Stromal cell of bone marrow (primary cell): ENCODE measurements at places on chromosomes 12 and 14.

DNA sequence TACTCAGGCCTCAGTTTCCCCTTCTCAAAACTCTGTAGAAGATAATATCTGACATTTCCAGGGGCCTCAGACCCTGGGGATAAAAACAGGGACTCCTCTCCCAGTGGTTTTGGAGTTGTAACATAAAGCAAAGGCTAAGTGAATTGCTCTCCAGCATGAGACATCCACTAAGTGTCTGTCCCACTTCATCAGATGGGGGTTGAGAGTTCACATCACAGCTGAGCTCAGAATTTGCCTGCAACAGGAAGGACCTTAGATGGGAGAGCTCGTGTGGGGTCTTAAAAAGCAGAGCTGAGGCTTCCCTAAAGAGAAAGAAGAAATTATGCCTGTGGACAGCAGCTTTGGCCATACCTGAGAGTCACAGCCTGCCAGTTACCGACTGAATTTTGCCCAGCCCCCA lies 61.1 kb downstream of the TBX5 start:
- DNase-seq: no peak

DNA sequence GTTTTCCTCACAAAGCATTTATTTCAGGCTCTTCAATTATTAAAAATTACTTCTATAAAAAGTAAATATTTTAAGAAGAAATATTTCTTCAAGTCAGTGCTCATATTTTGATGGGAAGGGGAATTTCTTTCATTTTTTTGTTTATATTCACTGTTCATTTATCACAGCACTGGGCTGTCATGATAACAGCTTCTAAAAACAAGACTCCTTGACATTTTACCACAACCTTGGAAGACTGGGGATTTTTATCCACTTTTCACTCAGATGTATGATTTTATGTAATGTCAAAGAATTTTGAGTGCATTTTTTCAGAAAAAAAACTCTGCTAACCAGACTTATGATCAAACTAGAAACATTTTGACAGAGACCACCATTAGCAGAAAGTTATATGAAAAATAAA lies 149.7 kb downstream of the PHLDA1 start:
- DNase-seq: no peak

DNA sequence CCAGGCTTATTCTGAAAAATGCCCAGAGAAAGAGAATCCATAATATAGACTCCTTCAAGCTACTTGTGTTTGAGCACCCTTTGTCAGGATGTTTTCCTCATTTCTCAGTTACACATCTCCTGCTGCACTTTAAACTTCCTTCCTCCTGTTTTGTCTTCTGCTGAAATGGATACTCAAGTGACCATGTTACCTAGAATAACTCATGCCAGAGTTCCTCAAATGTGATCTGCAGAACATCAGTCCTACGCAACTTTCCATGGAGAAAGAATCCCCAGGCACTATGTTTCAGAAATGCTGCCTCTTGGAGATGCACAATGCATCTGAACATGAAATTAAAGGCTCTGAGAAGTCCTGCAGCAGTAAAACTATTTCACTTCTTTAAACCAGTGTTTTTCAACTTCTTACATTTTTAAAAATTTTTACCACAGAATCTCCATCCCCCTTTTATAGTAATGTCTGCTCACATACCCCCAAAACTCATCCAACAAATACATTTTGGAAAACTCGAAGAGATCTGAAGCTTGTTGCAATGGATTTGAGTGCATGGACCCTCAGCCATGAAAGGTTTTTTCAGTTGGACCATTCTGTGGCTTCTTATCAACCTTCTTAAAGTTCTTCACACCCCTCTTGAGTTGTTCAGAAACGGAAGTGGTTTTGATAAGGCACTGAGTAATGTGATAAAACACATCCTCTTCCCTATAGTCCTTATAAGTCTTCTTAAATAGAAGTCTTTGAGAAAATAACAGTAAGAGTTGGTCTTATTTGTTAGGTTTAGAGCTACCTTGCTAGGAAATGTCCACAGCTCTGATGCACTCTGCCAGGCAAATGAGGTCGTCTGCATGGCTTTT lies 84.5 kb upstream of the KCNA1 start:
- no peak for DNase-seq

GRCh38 chr14:57686304-57686703 lies 179.6 kb downstream of the SLC35F4 start:
- DNase-seq: peak; percentile 25

GRCh38 chr14:56211084-56211483 lies 92.9 kb downstream of the PELI2 start:
- DNase-seq: no peak

DNA sequence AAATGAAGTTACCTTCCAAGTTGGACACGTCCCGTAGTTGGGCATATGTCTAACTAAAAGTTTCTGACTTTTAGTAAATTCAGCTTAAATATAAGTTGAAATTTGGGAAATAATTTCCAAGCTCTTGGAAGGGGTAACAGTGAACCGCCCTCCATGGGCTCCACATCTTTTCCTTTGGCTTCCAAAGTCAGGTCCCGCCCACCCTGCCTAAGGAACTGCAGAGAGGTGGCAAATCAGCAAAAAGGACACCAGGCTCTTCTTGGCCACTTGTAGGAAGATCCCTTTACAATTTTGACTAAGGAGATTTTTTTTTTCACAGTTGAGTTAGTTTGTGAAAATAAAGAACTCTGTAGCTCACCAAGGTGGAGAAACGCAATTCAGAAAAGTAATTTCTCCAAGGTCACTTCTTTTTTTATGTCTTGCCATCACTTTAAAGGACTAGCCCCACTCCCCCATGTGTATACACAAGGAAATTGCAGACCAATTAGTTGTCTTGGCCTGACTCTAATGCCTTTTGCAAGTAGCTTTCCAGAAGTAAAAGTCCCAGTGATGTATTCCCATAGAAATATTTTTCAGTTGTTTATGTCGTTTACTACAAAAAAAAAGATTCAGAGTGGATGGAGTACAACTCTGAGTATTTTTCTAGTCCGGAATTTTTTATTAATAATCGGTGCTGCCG lies 181.2 kb downstream of the PELI2 start:
- DNase-seq: no peak
